ENCODE measurements at places on chromosomes 3 and 15.

DNA sequence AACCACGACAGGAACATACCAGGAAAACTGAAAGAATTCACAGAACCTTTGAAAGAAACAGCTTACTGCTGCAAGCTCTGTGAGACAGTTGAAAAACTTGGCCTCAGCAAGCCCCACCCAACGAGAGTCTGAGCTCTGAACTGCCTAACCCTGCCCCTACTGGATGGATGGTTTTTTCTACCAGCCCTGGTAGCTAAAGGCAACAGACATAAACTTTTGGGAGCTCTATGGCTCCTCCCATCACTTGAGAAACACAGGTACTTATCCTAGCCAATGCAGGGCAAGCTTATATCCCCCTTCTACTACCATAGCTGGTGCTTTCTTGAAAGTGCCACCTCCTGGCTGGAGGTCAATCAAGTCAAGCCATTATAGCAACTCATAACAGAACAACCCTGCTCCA lies 471.8 kb downstream of the GRM7 start:
- no peak for DNase-seq

DNA sequence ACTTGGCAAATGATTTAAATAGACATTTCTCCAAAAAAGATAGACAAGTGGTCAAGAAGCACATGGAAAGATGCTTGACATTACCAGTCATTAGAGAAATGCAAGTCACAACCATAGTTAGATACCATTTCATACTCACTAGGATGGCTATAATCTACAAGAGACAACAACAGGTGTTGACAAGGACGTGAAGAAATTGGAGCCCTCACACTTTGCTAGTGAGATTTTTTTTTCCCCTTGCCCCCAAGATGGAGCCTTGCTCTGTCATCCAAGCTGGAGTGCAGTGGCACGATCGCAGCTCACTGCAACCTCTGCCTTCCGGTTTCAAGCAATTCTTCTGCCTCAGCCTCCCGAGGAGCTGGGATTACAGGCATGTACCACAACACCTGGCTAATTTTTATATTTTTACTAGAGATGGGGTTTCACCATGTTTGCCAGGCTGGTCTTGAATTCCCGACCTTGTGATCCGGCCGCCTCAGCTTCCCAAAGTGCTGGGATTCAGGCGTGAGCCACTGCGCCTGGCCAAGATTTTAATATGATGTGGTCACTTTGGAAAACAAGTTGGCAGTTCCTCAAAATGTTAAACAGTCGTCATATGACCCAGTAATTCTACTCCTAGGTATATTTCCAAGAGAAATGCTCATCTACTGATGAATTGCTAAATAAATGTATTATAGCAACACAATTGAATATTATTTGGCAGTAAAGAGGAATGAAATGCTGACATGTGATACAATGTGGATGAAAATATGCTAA lies 103.3 kb downstream of the ATG7 start:
- DNase-seq: no peak

- DNase-seq: no peak
Observed at GRCh38 chr3:71703797-71704196, 21.4 kb downstream of the EIF4E3 start.

DNA sequence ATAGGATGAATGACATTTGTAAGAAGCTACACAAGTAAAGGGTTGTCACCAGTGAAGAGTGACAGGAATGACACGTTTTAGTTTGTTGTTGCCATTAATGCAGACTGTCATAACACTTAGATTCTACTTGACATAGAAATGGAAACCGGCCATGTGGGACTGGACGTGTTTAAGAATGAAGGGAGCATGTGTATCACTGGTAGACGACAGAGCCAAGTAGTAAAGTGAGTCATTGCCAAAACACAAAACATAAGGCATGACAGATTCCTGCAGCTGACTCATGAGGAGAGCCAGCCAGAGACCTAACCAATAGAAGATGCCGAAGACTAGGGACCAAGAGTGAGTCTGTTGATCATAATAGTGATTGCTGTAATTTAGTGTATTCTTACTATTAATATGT lies 106.2 kb upstream of the PLAAT1 start:
- no peak for DNase-seq

DNA sequence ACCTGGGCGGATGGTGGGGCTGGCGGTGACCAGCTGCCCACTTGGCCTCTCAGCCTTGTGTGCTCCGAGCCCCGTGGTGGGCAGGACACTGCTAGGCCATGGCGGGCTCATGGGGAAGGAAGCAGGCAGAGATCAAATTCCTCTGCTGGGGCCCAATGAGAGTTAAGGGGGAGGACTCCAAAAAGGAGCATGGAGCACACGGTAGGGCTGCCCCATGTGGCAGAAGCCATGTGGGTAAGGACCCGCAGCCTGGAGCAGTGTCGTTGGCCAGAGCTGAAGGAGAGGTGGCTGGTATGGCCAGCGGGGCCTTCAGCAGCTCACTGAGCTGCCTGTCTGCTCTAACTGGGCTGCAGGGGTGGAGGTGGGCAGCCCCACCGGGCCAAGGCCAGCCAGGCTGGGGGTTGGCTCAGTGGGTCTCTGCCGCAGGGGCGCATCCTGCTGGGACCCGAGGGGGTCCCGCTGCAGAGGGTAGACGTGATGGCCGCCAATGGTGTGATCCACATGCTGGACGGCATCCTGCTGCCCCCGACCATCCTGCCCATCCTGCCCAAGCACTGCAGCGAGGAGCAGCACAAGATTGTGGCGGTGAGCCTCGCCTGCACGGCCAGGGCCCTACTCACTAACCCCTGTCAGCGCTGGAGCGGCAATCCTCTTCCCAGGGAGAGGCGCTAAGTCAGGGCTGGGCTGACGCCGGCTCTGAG lies 11.3 kb downstream of the STAB1 start:
- DNase-seq: no peak

DNA sequence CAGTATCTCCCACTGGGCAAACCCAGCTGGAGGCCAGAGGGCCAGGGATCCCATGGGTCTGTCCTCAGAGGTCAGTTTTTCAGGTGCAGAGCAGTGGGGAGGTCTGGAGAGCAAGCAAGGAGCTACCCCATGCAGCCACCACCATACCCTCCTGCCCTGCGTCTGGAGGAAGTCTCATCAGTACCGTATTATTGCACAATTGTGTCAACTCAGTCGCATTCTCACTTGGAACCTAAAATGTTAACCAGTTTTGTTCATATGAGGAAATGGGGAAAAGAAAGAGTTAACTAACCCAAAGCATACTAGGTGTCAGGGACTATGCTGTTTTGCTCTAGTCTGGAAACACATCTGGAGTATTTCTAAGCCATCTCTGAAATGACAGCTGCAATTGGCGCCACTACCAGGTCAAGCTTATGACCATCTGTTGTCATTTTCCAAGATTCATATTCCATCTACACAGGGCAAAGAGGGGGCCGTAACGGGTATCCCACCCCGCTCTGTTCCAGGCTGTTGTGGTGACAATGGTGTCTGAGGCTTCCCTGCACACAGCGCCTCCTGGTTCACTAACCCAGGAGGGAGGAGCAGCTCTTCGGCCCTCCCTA lies 16.9 kb upstream of the APBA2 start:
- DNase-seq: no peak

DNA sequence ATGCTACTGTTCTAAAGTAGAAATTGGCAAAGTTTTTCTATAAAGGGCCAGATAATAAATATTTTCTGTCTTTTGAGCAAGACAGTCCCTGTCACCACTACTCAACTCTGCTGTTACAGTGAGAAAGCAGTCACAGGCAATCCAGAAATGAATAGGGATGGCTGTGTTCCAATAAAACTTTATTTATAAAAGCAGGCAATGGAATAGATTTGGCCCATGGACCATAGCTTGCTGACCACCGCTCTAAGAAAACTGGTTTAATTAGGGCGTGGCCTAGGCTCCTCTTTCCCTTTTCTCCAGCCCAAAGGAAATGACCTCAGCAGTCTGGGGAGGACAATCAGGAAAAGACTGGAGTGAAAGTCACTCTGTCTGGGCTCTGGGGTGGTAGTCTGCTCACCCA lies 183.8 kb downstream of the MEGF11 start:
- DNase-seq: no peak

GRCh38 chr3:74614107-74614967 lies at the start of gene CNTN3:
Gene CNTN3, minus strand, starts transcription at chr3:74614659. Its CDS starts 93,547 bp downstream, at chr3:74521112.
- no peak for DNase-seq

GRCh38 chr15:92025706-92026270 lies 172.3 kb downstream of the SLCO3A1 start:
- no peak for DNase-seq

GRCh38 chr3:189863031-189863430 lies 231.8 kb downstream of the TP63 start:
- no peak for DNase-seq

DNA sequence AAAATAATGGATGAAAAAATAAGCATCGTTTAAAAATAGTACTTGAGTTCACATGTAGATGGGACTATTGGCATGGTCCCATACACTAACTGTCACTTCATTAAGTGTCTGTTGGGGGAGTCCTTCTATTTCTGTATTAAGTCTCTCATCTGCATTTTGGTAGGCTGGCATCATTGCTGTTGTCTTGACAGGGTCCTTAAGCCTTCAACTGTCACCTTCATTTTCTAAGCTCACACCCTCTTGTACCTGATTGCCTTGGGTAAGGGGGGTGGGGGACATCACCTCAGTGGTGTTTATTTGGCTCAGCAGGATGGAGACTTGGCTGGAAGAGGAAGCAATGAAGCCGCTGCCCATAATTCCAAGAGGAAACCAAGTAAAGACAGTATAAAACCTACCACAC lies 202.0 kb upstream of the VEPH1 start:
- no peak for DNase-seq

- no peak for DNase-seq
Observed at GRCh38 chr3:114983248-114983647, 163.8 kb downstream of the ZBTB20 start.

DNA sequence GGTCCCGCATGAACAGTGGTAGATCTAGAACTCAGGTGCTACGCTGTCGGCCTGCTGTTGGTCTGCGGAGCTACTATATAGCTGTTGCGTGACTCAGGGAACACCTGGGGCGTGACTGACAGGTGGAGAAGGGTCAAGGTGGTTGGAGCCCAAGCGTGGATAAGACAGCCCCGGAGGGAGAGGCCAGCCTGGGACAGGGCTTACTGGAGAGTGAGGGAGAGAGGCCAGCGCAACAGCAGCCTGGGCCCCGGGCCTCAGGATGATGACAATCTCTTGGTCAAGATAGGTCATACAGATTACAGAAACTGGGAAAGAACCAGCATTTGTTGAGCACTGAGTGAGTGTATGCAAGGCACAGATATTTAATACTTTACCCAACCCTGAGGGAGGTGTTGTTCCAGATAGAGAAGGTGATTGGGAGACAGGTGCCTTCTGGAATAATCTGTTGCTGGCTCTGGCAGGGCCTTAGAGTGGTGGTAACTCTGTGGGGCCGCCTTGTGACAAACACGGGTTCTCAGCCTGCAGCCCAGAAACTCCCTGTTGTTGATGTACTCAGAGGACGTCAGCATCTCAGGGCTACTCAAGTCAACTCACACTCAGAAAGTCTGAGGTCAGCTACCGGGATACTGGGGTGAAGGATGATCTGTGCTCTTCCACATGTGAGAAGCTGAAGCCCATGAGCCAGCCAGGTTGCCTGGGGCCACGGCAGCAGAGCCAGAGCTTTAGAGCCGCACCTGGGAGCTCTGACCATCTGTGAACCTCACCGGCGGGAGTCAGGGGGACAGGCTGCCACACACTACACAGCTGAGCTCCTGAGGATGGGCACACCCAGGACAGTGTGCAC lies 265.4 kb upstream of the HES1 start:
- no peak for DNase-seq

GRCh38 chr3:155270063-155270462 lies 23.4 kb downstream of the STRIT1 start:
- DNase-seq: no peak

GRCh38 chr3:42025370-42026138 lies 63.7 kb upstream of the ULK4 start:
- no peak for DNase-seq

DNA sequence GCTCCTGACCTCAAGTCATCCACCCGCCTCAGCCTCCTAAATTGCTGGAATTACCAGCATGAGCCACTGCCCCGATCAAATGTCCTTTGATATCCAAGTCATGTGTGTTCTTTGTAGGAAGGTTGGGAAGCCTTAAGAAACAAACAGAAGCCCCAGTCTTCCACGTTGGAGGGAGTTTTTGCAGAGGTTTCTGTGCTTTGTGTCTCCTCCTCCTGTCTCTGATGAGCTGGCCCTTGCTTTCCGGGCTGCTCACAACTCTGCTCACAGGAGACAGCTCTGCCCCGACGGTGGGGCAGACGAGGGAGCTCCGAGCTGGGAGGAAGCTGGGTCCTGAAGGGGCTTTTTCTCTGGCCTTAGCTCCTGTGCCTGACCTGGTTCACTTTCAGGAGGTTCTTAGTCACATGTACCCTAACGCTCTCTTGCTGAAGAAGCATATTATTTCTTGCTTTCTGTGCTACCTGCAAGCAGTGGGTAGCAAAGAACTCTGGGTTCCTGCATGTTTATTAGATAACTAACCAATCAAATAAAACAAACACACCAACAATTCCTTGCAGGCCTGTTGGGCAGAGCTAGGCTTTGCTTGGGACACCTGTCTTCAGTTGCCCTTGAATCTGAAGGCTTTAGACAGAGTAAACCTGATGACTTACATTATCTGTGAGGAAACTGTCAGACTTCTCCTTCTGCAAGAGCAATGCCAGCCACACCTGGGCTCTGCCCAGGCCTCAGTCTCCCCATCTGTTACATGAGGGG lies 52.6 kb upstream of the SMAD6 start:
- no peak for DNase-seq

DNA sequence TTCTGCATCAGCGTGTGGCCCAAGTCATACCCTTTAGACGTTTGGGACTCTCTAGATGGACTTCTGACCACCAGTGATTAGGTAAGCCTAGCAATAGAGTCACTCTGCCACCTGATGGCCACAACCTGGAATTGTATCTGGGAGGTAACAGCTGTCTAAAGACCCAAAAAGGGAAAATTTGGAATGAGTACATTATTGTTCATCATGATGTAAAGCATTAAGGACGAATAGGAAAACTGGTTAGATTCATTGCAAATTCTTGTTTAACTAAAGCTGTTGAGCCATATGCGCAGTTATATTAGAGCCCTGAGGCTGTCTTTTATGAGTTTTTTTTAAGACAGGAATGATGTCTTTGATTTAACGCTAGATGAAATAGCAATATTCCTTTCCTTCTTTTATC lies 63.6 kb downstream of the FAM81A start:
- no peak for DNase-seq

GRCh38 chr15:40613080-40613479 lies 19.0 kb downstream of the KNL1 start:
- no peak for DNase-seq

GRCh38 chr3:127119693-127120464 lies 73.1 kb upstream of the PRR23E start:
- DNase-seq: no peak

GRCh38 chr3:28615071-28615470 lies 266.4 kb upstream of the AZI2 start:
- no peak for DNase-seq

- no peak for DNase-seq
Observed at GRCh38 chr3:16885593-16886302, 993 bp downstream of the PLCL2 start.

- no peak for DNase-seq
Observed at GRCh38 chr15:91407269-91407889, 307.3 kb downstream of the SV2B start.

- DNase-seq: no peak
Observed at GRCh38 chr3:26106228-26106627, 316.3 kb downstream of the OXSM start.
